Activated CD4-positive, alpha-beta memory T cell treated with anti-CD3 and anti-CD28 coated beads for 36 hours (primary cell): ENCODE measurements at places on chromosomes 6 and 20.

GRCh38 chr6:160273196-160273595, 14.6 kb upstream of the SLC22A2 start:
- no peak for DNase-seq

- DNase-seq, result peak; percentile 28
Measured at GRCh38 chr6:148830614-148831013, 83.8 kb downstream of the UST start.

GRCh38 chr6:73746787-73747186, 50.8 kb downstream of the CD109 start:
- DNase-seq, result no peak

DNA sequence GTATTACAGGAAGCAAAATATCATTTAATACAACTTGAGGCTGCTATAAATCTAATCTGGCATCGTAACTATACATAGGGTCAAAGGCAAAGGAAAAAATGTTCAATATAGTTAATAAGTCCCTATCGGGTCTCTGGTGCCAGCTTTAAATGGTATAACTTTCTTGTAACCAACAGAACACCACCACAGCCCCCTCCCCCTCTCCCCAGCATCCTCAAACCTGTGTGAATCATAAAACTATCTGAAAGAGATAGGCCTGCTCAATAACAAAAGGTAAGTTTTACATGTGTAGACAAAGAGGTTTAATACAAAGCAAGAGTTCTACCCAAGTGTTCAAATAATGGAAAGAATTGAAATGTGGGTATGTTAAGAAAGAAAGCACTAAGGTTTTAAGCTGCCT, 12.2 kb downstream of the SMLR1 start:
- DNase-seq, result no peak

DNA sequence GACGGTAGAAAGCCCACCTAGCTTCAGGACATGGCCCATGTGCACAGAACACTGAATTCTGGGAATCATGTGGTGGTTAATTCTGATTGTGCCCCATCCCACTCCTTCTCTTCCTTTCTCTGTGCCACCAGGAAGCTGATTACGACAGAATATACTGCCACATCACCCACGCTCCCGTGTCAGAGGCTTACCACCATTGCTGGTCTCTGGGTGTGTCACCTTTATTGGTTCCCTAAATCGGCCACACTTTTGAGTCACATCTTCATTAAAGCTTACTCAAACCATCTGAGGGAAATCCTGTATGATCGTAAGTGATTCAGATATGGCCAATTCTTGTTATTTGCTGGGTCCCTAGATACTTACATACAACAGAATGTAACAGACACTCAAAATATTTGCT, 3.1 kb downstream of the TRMT6 start:
- DNase-seq, result peak; percentile 82

GRCh38 chr6:84280030-84280429, 52.6 kb upstream of the CEP162 start:
- no peak for DNase-seq

- DNase-seq, result no peak
Measured at GRCh38 chr6:70135219-70136160, 167.4 kb downstream of the COL9A1 start.

DNA sequence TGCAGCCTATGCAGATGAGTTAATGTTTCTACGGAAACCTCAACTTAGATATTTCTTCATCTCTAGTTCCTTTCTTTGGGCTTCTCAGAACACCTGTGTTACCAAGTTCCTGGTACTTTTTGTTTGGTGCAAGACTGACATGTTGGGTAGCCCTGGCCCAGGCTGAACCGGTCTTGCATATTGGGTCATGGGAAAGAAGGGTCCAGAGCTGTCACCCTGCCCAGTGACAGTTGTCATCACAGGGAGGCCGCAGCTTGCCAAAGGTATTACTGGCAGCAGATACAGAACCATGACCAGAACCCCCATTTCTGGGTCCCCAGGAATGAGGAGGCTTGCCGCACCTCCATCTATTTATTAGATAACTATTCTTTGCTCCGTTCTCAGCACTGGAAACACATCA, 40.2 kb downstream of the PDYN start:
- DNase-seq, result no peak

DNA sequence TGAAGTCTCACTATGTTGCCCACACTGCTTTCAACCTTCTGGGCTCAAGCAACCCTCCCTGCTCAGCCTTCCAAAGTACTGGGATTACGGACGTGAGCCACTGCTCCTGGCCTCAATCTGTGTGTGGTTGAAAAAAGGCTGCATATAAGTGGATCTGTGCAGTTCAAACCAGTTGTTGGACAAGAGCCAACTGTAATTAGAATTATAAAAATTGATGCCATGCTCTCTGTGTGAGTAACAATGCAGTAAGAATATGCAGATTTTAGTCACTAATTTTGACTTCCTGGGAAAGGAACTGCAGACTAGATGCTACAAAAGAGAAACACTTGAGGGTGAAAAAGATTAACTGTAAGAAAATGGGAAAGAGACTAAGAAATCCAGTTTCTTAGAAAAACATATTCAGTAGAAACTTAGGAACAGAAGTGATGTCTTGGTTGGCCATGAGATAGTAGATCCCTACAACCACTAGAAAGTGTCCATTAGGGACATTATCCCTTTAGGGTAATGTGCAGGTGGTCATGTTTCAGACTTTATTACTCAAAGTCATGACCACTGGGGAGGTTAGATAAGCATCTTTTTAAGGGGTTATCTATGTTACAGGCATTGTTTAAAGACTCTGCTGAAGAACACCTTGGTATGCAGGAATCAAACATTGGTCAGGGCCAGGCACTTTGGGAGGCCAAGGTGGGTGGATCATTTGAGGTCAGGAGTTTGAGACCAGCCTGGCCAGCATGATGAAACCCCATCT, 26.3 kb downstream of the ITCH start:
- no peak for DNase-seq

DNA sequence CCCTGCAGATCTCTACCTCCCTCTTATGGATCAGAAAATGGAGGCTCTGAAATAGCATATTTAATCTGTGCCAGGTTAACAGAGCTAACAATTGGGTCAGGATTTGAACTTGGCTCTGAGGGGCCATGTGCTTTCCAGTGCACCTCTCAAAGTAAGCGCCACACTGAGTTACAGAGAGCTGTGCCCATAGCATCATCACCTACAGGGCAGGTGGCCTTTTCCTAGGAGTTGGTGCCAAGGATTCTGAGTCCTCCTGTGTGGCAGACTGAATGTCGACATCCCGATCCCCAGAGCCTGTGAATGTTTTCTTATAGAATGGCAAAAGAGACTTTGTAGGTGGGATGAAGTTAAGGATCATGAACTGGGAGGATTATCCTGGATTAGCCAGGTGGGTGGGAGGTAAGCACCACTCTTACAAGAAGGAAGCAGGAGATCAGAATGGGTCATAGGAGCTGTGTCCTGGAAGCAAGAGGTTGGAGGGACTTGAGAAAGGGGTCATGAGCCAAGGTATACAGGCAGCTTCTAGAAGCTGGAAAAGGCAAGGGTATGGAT, 68.0 kb upstream of the TBC1D7 start:
- no peak for DNase-seq

GRCh38 chr6:10401632-10402223, 13.1 kb downstream of the TFAP2A start:
- no peak for DNase-seq

GRCh38 chr6:20814494-20814893, 280.2 kb downstream of the CDKAL1 start:
- DNase-seq, result no peak

GRCh38 chr6:5471637-5472398, 210.5 kb downstream of the FARS2 start:
- DNase-seq, result no peak

DNA sequence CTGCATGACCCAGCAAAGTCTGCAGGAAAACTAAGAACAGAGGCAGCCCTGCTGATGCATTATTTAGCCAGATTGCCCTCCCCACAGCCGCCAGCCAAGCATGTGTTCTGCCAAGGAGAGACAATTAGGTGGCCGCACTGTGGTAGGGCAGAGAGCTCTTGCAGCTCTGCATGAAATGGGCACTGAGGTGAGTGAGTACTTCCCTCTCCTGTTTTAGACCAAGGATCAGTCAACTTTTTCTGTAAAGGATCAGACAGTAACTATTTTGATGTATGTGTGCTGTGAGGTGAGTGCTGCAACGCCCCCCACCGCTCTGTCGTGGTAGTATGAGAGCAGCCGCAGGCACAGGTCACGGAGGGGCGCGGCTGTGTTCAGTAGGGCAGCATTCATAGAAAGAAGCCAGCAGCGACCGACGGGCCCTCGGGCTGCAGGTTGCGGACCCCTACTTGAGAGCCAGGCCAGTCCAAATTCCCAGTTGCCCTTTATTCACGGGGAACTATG, 23.8 kb upstream of the FAM50B start:
- DNase-seq, result no peak

- no peak for DNase-seq
Measured at GRCh38 chr6:51273228-51273961, 454.7 kb downstream of the TFAP2B start.

DNA sequence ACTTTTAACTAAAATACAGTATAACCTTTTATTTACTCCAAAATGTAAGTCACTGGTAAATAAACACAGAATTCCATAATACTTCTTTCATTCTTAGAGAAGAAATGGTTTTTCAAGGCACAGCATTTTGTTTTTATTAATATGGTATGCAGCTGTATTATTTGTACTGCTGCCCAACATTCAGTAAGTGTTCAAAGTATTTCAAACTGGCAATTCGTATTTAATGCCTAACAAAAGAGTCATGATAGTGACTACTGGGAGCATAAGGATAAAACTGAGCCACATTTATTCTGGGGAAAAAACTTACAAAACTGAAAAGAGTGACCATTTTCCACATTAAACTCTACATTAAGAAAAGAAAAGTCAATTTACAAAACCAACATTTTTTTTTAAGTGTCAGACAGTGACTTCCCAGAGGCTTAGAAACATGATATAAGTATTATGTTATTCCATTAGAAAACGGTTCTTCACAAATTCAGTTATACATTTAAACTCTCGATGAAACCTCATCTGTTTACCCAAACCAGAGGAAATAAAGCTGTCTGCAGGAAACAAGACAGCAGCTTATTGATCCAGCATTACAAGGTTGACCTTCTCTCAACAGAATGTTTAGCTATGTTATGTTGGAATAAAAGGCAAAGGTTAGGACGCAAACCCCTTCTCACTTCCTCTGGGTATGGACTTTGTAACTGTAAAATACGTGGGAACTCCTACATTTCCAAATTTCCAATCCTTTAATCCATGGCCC, 24.3 kb downstream of the EPB41L2 start:
- no peak for DNase-seq

DNA sequence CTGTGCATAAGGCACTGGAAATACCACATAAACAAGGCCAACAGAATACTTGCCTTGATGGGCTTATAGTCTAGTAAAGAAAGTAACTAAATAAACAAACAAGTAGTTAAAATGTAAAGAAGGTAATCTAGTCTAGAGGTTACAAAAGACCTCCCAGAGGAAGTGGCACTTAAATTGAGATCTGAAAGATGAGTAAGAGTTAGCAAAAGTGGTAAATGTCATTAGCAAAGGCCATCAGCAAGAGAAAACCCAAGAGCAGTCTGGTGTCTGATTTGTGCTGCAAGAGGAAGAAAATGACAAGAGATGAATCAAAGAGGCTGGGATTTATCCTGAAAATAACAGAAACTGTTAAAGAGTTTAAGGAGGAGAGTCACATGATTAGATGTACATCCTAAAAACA, 96.6 kb upstream of the SMLR1 start:
- DNase-seq, result no peak

- no peak for DNase-seq
Measured at GRCh38 chr20:15251171-15251570, 913.8 kb upstream of the FLRT3 start.

GRCh38 chr6:36075656-36076055, 48.0 kb downstream of the MAPK14 start:
- DNase-seq, result no peak

- peak; percentile 40 for DNase-seq
Measured at GRCh38 chr20:584161-584970, 25.7 kb downstream of the TCF15 start.

- peak; percentile 18 for DNase-seq
Measured at GRCh38 chr6:21595285-21596144, 2.0 kb downstream of the SOX4 start.

DNA sequence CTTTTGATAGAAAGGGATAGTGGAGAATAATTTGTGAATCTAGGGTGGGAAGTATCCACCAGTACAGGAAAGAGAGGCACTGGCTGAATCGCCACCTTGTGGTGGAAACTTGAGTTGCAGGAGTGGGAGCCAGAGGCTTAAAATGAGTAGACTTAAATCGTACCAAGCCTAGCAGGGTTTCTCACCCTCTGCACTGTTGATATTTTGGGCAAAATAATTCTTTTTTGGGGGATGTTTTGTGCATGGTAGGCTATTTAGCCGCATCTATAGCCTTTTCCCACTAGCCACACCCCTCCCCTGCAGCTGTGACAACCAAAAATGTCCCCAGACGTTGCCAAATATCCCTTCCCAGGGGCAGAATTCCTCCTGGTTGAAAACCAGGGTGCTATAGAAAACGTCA, 119.1 kb downstream of the DHX35 start:
- DNase-seq, result peak; percentile 86
